ENCODE measurements at places on chromosomes 13 and 19.
A peak's percentile ranks its signal among the peaks of the same experiment; 100 is the strongest.

- DNase-seq = no peak
These were observed 15.1 kb upstream of the ZNF536 start for GRCh38 chr19:30356951-30357579.

GRCh38 chr13:98504371-98504963 lies 72.4 kb downstream of the STK24 start:
- DNase-seq = no peak

DNA sequence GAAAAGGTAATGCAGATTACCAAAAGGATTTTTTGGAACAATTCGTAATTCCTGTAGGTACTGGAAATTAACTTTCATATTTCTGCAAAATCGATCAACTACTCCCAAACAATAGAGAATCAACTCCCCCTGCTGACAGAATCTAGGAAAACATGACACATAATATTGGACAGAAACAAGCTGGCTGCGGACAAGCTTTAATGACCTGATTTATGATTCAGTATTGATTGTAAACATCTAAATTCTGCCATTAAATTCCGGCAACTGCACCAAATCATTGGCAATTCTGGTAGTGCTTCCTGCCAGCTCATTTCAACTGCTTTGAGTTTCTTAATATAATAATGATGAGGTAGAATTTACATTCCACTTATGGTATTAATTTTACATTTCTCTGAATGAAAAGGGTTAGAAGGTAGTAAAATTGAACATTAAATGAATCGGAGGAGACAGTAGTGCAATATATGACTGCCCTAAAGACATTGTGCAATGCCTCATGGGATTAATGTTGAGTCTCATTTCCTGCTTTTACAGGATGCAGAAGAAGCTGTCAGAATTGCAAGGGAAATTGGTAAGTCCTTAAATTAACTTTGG lies 146.5 kb downstream of the PCCA start:
- peak; percentile 55 for DNase-seq

GRCh38 chr13:82501834-82502233 lies 1380.4 kb downstream of the SLITRK1 start:
- DNase-seq = no peak

- DNase-seq = no peak
These were observed 412.1 kb downstream of the KLF12 start for GRCh38 chr13:73722120-73722519.

DNA sequence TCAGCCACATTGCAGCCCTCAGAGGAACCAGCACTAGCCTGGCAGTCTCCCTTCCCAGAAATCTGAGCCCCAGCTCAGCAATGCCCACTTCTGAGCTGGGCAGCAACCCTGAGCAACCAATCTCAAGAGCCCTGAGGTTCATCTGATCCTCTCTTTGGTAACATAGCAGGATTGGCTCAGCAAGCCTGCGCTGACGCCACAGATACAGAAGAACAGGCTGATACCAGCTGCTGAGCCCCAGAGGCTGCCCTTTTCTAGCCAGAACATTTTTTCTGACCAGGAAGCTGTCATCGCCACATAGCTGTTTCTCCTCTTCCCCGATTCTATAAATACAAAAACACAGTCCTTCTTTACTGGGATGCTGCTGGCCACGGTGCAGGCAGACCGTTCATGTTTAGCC lies 59.8 kb downstream of the TRPM4 start:
- DNase-seq = no peak

DNA sequence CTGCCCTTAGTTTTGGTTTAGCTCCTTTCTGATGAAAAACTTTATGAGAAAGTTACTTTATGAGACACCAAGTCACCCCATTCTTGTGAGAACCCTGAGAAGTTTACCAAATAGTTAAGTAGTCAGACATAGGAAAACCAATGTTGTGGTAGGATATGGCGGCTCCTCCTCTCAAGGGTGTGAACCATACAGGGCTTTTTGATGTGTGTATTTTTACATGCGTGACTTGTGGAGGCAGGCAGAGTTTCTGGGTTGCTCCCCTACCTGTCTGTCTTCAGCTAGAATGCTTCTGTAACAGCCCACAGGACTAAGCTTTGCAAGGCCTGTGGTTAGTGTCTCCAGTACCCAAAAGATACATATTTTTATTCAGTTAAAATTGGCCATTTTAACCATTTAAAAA lies 18.3 kb downstream of the UBAC2 start:
- no peak for DNase-seq

DNA sequence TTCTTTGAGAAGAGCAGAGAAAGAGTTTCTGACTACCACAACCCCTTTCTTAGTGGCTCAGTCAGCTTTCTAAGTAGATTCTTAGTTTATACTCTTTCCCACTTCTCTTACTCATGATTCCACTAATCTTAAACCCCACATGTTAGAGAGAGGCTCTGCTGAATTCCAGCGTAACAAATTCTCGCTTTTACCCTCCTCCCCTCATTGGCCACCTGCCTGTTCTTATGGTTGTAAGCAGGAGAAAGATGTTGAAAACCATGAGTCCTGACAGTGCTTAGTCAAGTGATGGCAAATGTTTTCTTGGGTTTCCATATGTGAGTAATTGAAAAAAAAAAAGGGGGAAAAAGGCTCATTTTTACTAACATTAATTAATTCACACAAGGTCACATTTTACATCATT lies 125.9 kb downstream of the ZDHHC20 start:
- DNase-seq = no peak

GRCh38 chr19:35093941-35094647 lies 21.5 kb upstream of the FXYD3 start:
- DNase-seq = no peak

DNA sequence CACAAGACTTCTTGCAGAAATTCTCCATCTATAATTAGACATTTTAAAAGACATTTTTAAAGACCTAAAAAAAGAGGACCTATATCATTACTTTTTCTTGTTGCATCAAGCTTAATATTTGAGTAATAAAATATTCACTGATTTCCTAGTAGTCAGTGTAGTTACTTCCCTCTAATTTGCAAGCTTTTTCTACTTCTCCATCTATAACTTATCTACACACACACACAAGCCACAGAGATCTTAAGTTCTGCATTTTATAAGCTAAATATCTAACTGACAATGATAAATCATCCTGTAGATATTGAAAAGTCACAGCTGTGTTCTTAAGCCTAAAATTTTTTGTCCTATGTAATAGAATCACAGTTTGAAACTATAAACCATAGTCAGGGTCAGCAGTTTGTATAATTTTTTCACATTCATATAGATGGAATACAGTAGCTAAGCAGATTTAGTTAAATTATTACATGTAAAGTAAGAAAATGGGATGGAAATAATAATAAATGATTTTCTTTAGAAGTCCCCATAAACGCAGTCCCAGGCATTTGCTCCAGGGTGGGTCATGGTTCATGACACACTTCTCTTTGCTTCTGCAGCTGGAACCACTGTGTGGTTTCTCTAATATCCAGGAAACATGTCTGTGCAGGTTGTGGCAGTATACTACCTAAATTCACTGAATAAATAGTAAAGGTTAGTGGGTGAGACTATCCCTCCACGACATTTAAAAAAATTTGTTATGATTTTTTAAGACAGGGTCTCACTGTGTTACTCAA lies 60.2 kb downstream of the ESD start:
- DNase-seq = no peak

DNA sequence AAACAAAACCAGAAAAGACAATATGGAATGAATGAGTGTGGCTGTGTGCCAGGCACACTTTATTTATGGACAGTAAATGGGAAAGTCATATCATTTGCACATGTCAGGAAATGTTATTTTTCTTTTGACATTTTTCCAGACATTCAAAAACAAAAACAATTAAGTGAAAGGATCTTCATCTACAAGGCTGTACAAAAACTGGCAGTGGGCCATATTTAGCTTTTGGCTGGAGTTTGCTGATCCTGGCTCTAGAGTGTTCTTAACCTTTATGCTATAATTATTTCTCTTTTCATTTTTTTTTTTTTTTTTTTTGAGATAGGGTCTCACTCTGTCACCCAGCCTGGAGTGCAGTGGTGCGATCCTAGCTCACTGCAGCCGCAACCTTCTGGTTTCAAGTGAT lies 6.5 kb upstream of the TNFSF9 start:
- no peak for DNase-seq

- DNase-seq = no peak
These were observed 79.2 kb upstream of the SCEL start for GRCh38 chr13:77456271-77456670.

- DNase-seq = no peak
These were observed 1.5 kb downstream of the PDS5B start for GRCh38 chr13:32587811-32588170.

GRCh38 chr19:31264041-31264778 lies 85.0 kb downstream of the TSHZ3 start:
- DNase-seq = no peak

- no peak for DNase-seq
These were observed 7.7 kb upstream of the PTOV1 start for GRCh38 chr19:49843265-49843664.

DNA sequence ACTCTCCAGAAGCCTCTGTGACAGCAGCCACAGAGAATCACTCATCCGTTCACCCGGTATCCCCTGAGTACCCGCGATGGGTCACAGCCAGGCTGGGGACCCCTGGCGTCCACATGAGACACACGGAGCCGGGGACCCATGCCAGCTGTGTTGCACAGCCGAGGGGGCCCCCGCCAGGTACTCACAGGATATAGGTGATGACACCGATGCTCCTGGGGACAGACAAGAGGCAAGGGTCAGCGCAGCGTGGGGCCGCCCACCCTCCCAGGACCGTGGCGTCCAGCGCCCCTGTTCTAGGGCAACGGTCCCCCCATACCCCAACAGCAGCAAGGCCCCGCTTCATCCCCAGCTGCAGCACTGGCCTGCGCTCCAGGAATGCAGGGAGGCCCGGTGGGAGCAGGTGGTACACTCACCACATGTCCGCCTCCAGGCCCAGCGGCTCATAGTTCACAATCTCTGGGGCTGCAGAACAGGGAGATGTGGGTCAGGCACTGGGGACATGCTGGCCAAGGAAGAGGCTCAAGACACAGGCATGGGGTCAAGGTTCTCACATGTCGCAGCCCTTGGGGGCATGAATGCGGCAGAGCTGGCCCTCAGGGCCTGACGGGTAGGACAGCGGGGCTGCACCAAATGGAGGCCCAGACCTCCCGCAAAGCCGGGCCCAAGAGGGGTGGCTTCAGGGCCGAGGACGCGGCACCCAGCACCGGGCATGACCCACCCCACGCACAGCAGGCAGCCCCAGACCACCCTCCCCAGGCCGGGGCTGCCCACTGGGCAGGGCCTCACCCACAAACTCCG lies 7.2 kb downstream of the DAPK3 start:
- no peak for DNase-seq

DNA sequence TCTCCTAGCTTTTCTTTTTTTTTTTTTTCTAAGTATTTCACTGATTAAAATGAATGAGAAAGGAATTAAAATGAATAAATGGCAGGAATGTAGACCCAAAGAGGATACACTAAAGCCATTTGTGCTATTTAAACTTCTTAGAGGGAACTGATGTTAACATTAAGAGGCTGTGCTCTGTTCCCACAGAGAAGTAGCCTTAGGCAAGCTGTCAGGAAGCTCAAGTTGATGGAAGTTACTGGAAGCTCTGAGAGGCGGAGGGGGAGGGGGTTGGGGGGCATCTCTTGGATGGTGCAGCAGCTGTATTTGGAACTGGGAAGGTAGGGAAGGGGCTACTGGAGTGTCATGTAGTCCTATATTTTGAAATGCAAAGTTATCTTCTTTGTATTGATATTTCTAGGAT lies 168.2 kb downstream of the DNAJC15 start:
- DNase-seq = no peak

DNA sequence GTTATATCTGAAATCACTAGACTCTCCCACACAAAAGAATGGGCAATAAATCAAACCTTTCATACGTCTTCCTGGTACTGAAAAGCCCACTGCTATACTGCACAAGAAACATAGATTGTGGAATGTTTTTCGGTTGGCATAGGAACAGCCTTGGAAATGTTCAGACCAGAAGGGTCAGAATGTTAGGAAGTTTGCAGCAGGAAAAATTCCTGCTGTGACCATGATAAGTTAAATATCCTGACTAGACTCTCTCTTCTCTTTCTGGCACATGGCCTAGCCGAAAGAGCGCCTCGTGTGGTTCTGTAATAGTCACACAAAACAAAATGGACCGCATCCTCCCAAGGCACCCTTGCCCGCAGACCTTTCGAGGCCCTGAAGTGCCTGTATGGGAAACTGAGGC lies 427.2 kb downstream of the COG6 start:
- no peak for DNase-seq

GRCh38 chr19:19719798-19720197 lies 13.1 kb downstream of the ZNF14 start:
- no peak for DNase-seq

- DNase-seq = no peak
These were observed 243.5 kb downstream of the RGCC start for GRCh38 chr13:41700790-41701310.

- DNase-seq = no peak
These were observed at the start of gene MTUS2 for GRCh38 chr13:28820099-28821051. Gene MTUS2 (plus strand): TSS chr13:28820339.

- DNase-seq = no peak
These were observed 32.6 kb upstream of the SLC46A3 start for GRCh38 chr13:28751175-28751960.

- DNase-seq = no peak
These were observed 456.0 kb downstream of the TBC1D4 start for GRCh38 chr13:75025956-75026355.

GRCh38 chr19:2273356-2274184 lies 8.4 kb downstream of the PEAK3 start:
- DNase-seq = peak; percentile 82

DNA sequence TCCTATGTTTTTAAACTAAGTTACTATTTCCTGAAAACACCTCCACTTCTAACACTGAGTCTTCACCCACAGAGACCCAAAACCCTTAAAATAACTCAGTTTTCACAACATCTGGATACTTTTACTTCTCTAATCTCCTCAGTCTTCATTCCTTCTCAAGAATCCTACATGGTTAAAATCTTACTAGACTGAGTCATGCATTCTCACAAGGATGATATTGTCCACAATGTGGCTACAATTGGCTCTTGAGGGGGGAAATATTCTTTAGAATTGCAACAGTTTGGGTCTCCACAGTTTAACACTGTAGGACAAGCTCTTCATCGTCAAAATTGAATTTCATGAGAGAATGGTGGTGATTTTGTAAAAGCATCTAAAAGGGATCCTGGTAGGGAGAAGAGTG lies 397.1 kb downstream of the SLITRK5 start:
- DNase-seq = no peak

GRCh38 chr13:40519637-40520036 lies 146.8 kb downstream of the FOXO1 start:
- no peak for DNase-seq

- DNase-seq = no peak
These were observed 88.9 kb downstream of the SLC25A15 start for GRCh38 chr13:40878321-40878720.

GRCh38 chr19:10636304-10636972 lies 11.1 kb downstream of the SLC44A2 start:
- DNase-seq = no peak

- DNase-seq = no peak
These were observed 18.0 kb downstream of the GTF2F2 start for GRCh38 chr13:45138282-45138681.

GRCh38 chr13:47291107-47291656 lies 394.3 kb upstream of the HTR2A start:
- DNase-seq = no peak

GRCh38 chr13:51286135-51287002 lies 53.1 kb upstream of the SERPINE3 start:
- peak; percentile 79 for DNase-seq

Measured in colonic mucosa (tissue), 4 donors.